ENCODE measurements at places on chromosomes 6 and 20.

DNA sequence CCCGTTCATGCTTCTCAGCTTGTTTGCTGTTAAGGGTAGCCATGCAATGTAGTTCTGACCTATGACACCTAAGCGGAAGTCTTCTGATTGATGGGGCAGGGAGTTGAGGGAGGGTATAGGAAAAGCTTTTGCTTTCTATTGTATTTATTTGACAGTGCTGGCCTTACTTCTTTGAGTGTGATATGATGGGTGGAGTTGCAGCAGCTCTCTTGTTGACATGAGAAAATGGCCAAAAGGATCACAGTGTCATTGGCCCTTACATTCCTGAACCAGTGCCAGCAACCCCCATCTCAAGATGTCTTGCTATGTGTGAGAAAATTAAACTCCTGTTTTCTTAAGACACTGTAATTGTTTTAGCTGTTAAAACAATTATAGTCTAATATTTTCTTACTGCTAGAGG is 117.5 kb downstream of the SAMD5 start:
- no peak for DNase-seq

- no peak for DNase-seq
Measured at GRCh38 chr6:157892363-157892877, 69.4 kb downstream of the SNX9 start.

DNA sequence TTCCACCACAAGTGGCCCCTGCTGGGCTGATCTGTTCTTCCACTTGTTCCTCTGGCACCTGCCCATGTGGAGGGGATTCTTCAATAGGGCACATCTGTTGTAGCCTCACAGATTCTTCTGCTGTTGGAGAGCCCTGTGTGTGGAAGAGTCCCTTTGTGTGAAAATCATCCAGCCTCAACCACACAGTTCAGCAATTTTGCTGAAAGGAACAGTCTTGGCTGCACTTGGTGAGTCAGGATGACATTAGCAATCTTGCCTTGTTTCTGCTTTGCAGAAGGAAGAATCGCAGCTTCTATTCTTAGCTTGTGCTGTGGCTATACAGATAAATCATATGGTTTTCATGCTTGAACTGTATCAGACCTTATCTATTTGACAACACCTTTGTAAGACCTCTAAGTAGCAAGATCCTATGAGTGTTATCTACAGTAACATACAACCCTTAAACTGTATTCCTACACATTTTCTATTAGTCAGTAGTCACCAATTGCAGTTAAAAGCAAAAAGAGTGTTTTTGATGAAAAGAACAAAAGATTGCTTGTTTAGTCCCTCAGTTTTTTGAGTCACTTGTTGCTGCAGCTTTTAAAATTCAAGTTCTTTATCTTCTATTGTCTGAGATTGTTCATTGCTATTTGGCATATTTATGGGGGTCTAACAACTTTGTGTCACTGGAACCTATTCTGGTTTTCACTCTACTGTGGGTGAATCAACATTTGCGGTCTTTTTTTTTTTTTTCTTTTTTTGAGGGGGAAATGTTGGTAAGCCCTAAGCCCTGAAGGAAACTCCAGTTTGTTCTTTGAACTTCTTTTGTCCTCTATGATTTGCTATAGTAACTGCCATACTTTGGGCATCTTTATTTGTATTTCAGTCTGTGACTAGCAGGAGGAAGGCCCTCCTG is 231.6 kb downstream of the TFAP2B start:
- no peak for DNase-seq

DNA sequence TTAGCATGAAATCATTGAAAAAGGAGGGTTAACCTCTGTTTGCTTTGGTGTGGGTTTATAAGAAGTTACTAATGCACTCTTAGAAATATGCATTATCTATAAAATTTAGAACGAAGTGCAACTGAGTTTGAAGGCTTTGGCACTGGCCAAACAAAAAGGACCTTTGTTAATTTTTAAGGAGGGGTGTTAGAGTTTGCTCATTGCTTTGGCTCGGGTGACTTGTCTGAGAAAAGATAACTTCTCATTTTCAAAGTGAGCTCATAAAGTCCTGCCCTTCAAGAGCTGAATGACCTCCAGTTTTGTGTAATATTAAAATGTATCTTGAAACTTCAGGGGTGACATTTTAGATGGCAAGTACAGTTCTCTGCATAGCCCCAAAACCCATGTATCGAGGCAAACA is 25.9 kb downstream of the NEDD9 start:
- DNase-seq, result no peak

- DNase-seq, result no peak
Measured at GRCh38 chr6:50890579-50890978, 71.9 kb downstream of the TFAP2B start.

- DNase-seq, result no peak
Measured at GRCh38 chr6:34295721-34296120, 46.9 kb upstream of the SMIM29 start.

DNA sequence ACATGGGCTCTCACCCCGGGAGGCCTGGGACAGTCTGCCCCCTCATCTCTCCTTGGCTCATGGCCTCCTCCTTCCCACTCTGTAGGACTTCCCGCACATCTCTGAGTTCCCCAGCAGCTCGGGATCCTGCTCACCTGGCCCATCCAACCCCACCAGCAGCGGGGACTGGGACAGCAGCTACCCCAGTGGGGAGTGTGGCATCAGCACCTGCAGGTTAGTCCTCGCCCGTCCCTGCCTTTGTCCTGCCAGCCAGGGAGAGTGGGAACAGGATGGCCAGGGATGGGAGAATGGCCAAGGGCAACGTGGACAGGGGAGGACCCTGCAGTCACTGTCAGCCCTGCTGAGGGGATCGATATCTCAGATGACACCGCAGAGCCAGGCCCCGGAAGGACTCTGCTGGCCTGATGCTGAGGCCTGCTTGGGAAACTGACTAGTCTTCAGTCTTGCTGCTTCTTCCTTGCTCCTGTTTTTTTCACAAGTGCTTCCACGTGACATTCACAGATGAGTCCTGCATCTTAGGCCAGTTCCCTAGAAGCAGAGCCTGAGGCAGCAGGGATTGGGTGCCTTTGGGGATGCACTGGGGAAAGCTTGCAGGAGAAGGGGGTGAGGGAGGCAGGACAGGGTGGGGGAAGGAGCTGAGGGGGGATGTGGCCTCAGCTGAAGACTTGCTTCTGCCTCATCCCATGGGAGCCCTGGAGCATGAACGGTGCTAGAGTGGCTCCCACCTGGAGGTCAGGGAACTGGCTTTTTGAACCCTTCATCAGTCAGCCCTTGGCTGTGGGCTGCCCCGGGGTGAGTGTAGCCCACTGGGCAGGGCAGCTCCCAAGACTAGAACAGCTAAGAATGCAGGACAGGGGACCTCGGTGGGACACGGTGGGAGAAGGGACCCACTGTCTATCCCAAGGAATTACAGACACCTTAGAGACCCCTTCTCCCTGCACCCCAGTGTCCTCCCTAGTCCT is 120.1 kb downstream of the JPH2 start:
- no peak for DNase-seq

GRCh38 chr6:56889492-56889891 is 65.4 kb upstream of the BEND6 start:
- DNase-seq, result no peak

- DNase-seq, result no peak
Measured at GRCh38 chr20:3472105-3472504, 1.3 kb downstream of the ATRN start.

- DNase-seq, result no peak
Measured at GRCh38 chr6:106702046-106702445, 72.7 kb downstream of the QRSL1 start.

DNA sequence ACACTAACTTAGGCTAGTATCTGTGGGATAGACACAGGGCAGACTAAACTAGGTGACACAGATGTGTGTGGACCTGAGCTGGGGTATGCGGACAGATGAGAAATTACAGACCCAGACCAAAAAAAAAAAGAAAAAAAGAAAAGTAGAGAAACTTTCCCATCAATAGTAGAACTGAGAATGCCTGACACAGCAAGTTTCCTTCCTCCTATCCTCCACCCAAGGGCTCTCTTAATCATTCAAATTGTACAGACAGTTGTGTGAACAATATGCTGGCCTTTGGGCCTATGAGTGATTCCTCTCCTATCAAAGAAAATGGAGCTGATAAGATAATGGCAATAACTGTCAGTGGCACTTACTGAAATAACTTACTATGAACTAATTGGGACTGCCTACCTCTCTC is 226.7 kb upstream of the PRDM1 start:
- no peak for DNase-seq

GRCh38 chr20:57944988-57945387 is 235.2 kb upstream of the PMEPA1 start:
- DNase-seq, result no peak

- DNase-seq, result no peak
Measured at GRCh38 chr6:137749696-137750211, 117.3 kb upstream of the TNFAIP3 start.

Measured in fibroblast of skin of right quadriceps (primary cell).